Smooth muscle cell of the umbilical artery (primary cell): ENCODE measurements at places on chromosomes 1 and 21. TPM values are rescaled to one million over a fixed set of nuclear protein-coding genes. Genes with fewer than 3 reads are reported as not detected.

Gene CD1B
- not detected in 2 replicates for total RNA-seq

Gene CFAP107
- total RNA-seq, result not detected in 2 replicates

Gene RBP7
- not detected in 2 replicates for total RNA-seq

Gene MATN1
- total RNA-seq, result under 0.01 and 0.18 TPM in 2 replicates

Gene C8B
- under 0.01 TPM in 1 of 2 replicates, not detected in the other for total RNA-seq

Gene TMEM269
- not detected in 2 replicates for total RNA-seq

Gene EIF3I
- 278 and 316 TPM in 2 replicates for total RNA-seq

Gene GUCA2B
- not detected in 2 replicates for total RNA-seq
